Peyer's patch (tissue), 4 donors: ENCODE measurements at places on chromosomes 11 and 22. TPM values are rescaled to one million over a fixed set of nuclear protein-coding genes. Genes with fewer than 3 reads are reported as not detected.

Gene CALCA
- total RNA-seq: not detected

Gene PARVA
- total RNA-seq: 13.7 TPM

Gene ZP1
- total RNA-seq: not detected

Gene B3GAT1
- total RNA-seq: 0.54 TPM

Gene SMC1B
- total RNA-seq: not detected

Gene ACR
- not detected for total RNA-seq

Gene BRSK2
- 0.35 TPM for total RNA-seq

Gene CBX7
- 56.6 TPM for total RNA-seq

Gene NAALADL1
- total RNA-seq: 40.4 TPM

- H3K4me1 ChIP-seq: peaks cover 7% of the 10 kb centered on the region
- H3K27ac ChIP-seq: peak overlapping the region; percentile 27
- H3K27me3 ChIP-seq: no peaks in the 10 kb centered on the region
- DNase-seq: no peak
- H3K36me3 ChIP-seq: peaks cover 59% of the 10 kb centered on the region
- no peak overlapping the region for H3K4me3 ChIP-seq
Observed at GRCh38 chr11:47245611-47246357, 2.8 kb downstream of the ACP2 start.

GRCh38 chr11:76626921-76627401 lies 43.6 kb downstream of the LRRC32 start:
- peaks cover 8% of the 10 kb centered on the region for H3K4me1 ChIP-seq
- H3K36me3 ChIP-seq: no peaks in the 10 kb centered on the region
- no peaks in the 10 kb centered on the region for H3K27me3 ChIP-seq
- no peak overlapping the region for H3K27ac ChIP-seq

GRCh38 chr11:69501891-69502860 lies 20.7 kb downstream of the LINC01488 start:
- H3K4me3 ChIP-seq: no peak overlapping the region
- H3K27me3 ChIP-seq: no peaks in the 10 kb centered on the region
- peak; percentile 63 for DNase-seq
- peaks cover 39% of the 10 kb centered on the region for H3K4me1 ChIP-seq
- H3K27ac ChIP-seq: no peak overlapping the region

DNA sequence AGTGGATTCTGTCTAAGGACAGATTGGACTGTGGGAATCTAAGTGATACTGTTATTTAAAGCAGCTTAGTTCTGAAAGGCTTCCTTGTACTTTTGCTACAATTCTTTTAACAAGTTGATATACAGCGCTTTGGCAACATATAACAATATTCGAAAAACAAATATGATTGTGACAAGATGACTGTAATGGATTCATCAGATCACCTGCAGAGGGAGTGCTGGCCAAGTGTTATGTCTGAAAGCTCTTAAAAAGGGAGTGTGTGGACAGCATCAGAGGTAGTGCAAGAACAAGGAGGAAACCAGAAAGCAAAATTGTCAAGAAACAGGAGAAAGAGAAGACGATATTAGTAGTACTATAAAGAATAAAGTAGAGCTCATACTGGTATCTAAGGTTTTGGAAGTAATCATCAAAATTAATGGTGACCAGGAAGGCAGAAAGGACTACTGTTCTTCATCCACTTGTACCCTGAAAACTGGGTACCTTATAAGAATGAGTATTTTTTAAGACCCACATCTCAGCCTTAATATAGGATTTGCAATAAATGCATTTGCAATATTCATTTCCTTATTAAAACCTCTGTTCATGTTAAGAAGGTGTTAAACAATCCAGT lies 1112.0 kb upstream of the CCDC90B start:
- no peak overlapping the region for H3K4me3 ChIP-seq
- DNase-seq: no peak
- no peaks in the 10 kb centered on the region for H3K27me3 ChIP-seq
- H3K27ac ChIP-seq: no peak overlapping the region
- no peaks in the 10 kb centered on the region for H3K36me3 ChIP-seq

DNA sequence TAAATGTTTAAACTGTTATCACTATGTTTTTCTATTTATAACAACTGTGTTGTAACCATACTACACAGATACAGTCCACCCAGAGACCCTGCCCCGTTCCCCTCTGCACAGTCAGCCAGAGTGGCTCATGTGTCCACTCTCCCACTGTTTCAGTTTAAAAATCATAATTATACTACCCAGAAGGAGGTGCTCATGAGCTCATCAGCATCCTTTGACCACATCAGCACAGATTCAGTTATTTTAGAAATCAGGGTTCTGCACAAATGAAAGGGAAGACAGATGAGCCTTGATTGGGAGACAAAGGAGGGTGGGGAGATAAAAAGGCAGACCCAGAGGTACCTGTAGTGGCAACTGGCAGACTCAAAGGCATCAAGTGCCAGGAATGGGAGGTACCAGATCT lies 124.3 kb downstream of the RCN1 start:
- no peaks in the 10 kb centered on the region for H3K36me3 ChIP-seq
- no peak overlapping the region for H3K27ac ChIP-seq
- no peak for DNase-seq
- no peak overlapping the region for H3K4me3 ChIP-seq
- no peaks in the 10 kb centered on the region for H3K4me1 ChIP-seq

DNA sequence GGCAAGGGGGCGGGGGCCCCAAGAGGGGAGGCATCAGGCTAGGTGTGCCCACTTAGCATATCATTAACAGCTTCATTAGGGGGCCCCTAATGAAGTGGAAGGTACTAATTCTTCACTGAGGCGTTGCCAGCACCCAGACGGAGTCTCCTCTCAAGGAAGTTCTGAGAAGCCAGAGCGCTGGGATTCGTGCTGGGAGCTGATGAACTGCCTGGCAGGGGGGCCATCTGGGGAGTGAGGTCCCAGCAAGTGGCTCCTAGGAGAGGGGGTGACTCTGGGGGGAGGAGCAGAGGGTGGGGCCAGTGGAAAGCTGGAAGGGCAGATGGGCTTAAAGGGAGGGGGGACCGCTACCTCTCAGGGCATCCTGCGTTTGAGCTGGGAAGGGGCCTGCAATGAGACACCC lies 29.8 kb downstream of the DAGLA start:
- H3K4me3 ChIP-seq: no peak overlapping the region
- H3K27me3 ChIP-seq: no peaks in the 10 kb centered on the region
- no peaks in the 10 kb centered on the region for H3K4me1 ChIP-seq
- no peak for DNase-seq
- H3K27ac ChIP-seq: no peak overlapping the region
- no peaks in the 10 kb centered on the region for H3K36me3 ChIP-seq

DNA sequence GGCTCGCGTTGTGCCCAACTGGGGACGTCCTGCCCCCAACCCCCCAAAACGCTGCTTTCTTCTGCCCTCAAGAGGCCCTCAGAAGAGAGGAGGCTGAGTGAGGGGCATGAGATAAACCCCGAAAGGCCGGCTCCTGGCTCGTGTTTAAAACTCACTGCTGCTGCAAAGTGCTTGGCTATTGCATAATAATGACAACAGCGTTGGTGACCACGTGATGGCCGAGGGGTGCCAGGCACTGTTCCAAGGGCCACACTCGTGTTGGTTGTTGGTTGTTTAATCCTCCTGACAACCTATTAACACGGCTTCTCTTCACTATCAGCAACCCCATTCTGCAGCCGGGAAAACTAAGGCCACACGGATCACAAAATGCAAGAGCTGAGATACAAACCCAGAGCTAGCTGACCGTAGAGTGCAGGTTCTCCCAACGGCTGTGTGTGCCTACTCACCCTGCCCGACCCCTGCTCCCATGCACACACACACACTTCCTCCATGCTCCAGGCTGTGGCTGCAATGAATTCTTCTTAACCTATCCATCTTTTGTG lies 51.0 kb downstream of the ANO1 start:
- H3K36me3 ChIP-seq: no peaks in the 10 kb centered on the region
- H3K27me3 ChIP-seq: no peaks in the 10 kb centered on the region

- no peak overlapping the region for H3K27ac ChIP-seq
- no peaks in the 10 kb centered on the region for H3K36me3 ChIP-seq
- H3K27me3 ChIP-seq: no peaks in the 10 kb centered on the region
- no peak overlapping the region for H3K4me3 ChIP-seq
- H3K4me1 ChIP-seq: no peaks in the 10 kb centered on the region
- DNase-seq: no peak
Observed at GRCh38 chr22:32389685-32390084, 22.4 kb downstream of the RTCB start.

GRCh38 chr11:20193307-20193706 lies 33.0 kb upstream of the DBX1 start:
- H3K4me1 ChIP-seq: no peaks in the 10 kb centered on the region
- no peak overlapping the region for H3K4me3 ChIP-seq
- H3K27ac ChIP-seq: no peak overlapping the region
- H3K27me3 ChIP-seq: no peaks in the 10 kb centered on the region
- no peak for DNase-seq
- H3K36me3 ChIP-seq: no peaks in the 10 kb centered on the region

GRCh38 chr11:120612513-120613263 lies 101.1 kb downstream of the GRIK4 start:
- peaks cover 13% of the 10 kb centered on the region for H3K4me1 ChIP-seq
- H3K27ac ChIP-seq: peak overlapping the region; percentile 21
- H3K36me3 ChIP-seq: no peaks in the 10 kb centered on the region
- no peaks in the 10 kb centered on the region for H3K27me3 ChIP-seq

DNA sequence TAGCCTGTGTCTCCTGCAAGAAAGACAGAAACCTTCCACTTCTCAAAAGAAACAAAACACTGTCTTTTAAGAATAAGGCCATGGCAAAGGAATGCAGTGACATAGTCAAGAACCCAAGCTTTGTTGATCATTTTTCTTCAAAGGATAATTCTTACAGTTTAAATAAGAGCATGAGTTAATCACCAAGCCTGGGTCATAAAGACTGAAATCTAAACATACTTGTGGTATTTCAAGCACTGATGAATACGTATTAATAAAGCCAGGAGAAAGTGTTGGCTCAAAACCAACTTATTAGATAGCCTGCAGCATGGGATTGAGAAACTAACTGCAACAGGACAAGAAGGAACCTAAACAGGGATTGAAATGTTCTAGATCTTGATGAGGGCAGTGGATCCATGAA lies 143.3 kb upstream of the MTNR1B start:
- H3K4me3 ChIP-seq: no peak overlapping the region
- DNase-seq: no peak
- no peak overlapping the region for H3K27ac ChIP-seq
- no peaks in the 10 kb centered on the region for H3K27me3 ChIP-seq

- no peak overlapping the region for H3K27ac ChIP-seq
- no peak for DNase-seq
Observed at GRCh38 chr11:122486793-122487495, 168.6 kb upstream of the UBASH3B start.

- no peaks in the 10 kb centered on the region for H3K36me3 ChIP-seq
- no peaks in the 10 kb centered on the region for H3K4me1 ChIP-seq
- no peak for DNase-seq
- no peak overlapping the region for H3K4me3 ChIP-seq
- no peaks in the 10 kb centered on the region for H3K27me3 ChIP-seq
Observed at GRCh38 chr11:1168721-1169161, 11.0 kb downstream of the MUC5AC start.

- no peak overlapping the region for H3K27ac ChIP-seq
- H3K36me3 ChIP-seq: no peaks in the 10 kb centered on the region
- DNase-seq: no peak
- no peak overlapping the region for H3K4me3 ChIP-seq
- H3K4me1 ChIP-seq: peaks cover 30% of the 10 kb centered on the region
Observed at GRCh38 chr11:96101146-96101545, 177.2 kb upstream of the MTMR2 start.

DNA sequence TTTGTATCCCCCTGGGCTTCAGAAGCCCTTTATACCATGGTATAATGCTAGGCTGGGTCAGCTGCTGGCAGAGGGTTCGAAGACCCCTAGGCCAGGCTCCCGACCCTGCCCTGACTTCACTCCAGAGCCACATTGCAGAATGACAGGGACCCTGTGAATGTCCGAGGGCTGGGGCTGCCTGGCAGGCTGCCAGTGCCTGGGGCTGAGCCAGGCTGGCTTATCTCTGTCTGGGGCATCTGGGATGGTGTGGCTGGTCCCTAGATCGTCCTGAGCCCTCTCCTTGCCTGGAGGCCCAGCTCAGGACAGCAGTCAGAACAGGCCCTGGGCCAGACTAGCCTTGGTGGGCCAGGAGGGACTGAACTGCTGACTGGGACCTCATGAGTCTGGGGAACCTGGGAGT lies 3.7 kb downstream of the ZDHHC8 start:
- no peak overlapping the region for H3K27ac ChIP-seq
- H3K36me3 ChIP-seq: no peaks in the 10 kb centered on the region
- H3K4me3 ChIP-seq: no peak overlapping the region
- H3K4me1 ChIP-seq: peaks cover 46% of the 10 kb centered on the region
- H3K27me3 ChIP-seq: no peaks in the 10 kb centered on the region

- no peaks in the 10 kb centered on the region for H3K27me3 ChIP-seq
- no peaks in the 10 kb centered on the region for H3K4me1 ChIP-seq
Observed at GRCh38 chr11:17244046-17244445, 32.5 kb upstream of the NUCB2 start.

- no peaks in the 10 kb centered on the region for H3K36me3 ChIP-seq
- H3K27me3 ChIP-seq: no peaks in the 10 kb centered on the region
- no peaks in the 10 kb centered on the region for H3K4me1 ChIP-seq
- peak overlapping the region; percentile 4 for H3K27ac ChIP-seq
Observed at GRCh38 chr22:24391836-24392217, 35.6 kb upstream of the ADORA2A start.

- no peaks in the 10 kb centered on the region for H3K4me1 ChIP-seq
- H3K27me3 ChIP-seq: no peaks in the 10 kb centered on the region
- H3K36me3 ChIP-seq: no peaks in the 10 kb centered on the region
- no peak for DNase-seq
- no peak overlapping the region for H3K4me3 ChIP-seq
- H3K27ac ChIP-seq: no peak overlapping the region
Observed at GRCh38 chr11:116466191-116466590, 306.6 kb downstream of the BUD13 start.

GRCh38 chr11:36258730-36259360 lies 30.4 kb downstream of the COMMD9 start:
- H3K36me3 ChIP-seq: no peaks in the 10 kb centered on the region
- H3K4me3 ChIP-seq: no peak overlapping the region
- no peaks in the 10 kb centered on the region for H3K4me1 ChIP-seq
- H3K27ac ChIP-seq: no peak overlapping the region

GRCh38 chr11:18761741-18762140 lies 29.9 kb downstream of the PTPN5 start:
- no peak overlapping the region for H3K27ac ChIP-seq
- no peak overlapping the region for H3K4me3 ChIP-seq
- H3K27me3 ChIP-seq: no peaks in the 10 kb centered on the region
- no peak for DNase-seq

- H3K27me3 ChIP-seq: no peaks in the 10 kb centered on the region
- H3K4me1 ChIP-seq: no peaks in the 10 kb centered on the region
- no peak for DNase-seq
- H3K36me3 ChIP-seq: no peaks in the 10 kb centered on the region
- H3K27ac ChIP-seq: no peak overlapping the region
Observed at GRCh38 chr11:70871881-70872280, 380.5 kb downstream of the SHANK2 start.
